ENCODE measurements at places on chromosomes 5 and 9. TPM values are rescaled to one million over a fixed set of nuclear protein-coding genes. Genes with fewer than 3 reads are reported as not detected.

The KCNIP1 gene
- polyA plus RNA-seq: not detected

The SOWAHA gene
- polyA plus RNA-seq: 0.07 TPM

The AGXT2 gene
- polyA plus RNA-seq: not detected

The ELL2 gene
- polyA plus RNA-seq: 61.3 TPM

The LCN15 gene
- polyA plus RNA-seq: not detected

The LRRC14B gene
- polyA plus RNA-seq: not detected

The PDGFRB gene
- 0.25 TPM for polyA plus RNA-seq

The DAB2IP gene
- 60.0 TPM for polyA plus RNA-seq

The PCDHB14 gene
- polyA plus RNA-seq: 0.37 TPM

The REEP2 gene
- polyA plus RNA-seq: 3.6 TPM

The OR1L4 gene
- not detected for polyA plus RNA-seq

The JAKMIP2 gene
- polyA plus RNA-seq: 0.12 TPM

The CCDC187 gene
- polyA plus RNA-seq: not detected

The GALT gene
- 25.8 TPM for polyA plus RNA-seq

The KCNN2 gene
- polyA plus RNA-seq: not detected

The SMIM32 gene
- polyA plus RNA-seq: not detected

The IFNA13 gene
- polyA plus RNA-seq: not detected

The ST6GALNAC6 gene
- 26.6 TPM for polyA plus RNA-seq

The TRIM23 gene
- 4.5 TPM for polyA plus RNA-seq

The HTR1A gene
- polyA plus RNA-seq: not detected

The ATP10B gene
- not detected for polyA plus RNA-seq

The C9 gene
- polyA plus RNA-seq: not detected

The DMRT3 gene
- polyA plus RNA-seq: not detected

The LRRC19 gene
- polyA plus RNA-seq: not detected

The PCDHGB7 gene
- polyA plus RNA-seq: 0.65 TPM

The AKNA gene
- polyA plus RNA-seq: 2.8 TPM

The ARPC5L gene
- 76.4 TPM for polyA plus RNA-seq

The RCL1 gene
- polyA plus RNA-seq: 14.4 TPM

The OBP2B gene
- polyA plus RNA-seq: 0.12 TPM

The CER1 gene
- polyA plus RNA-seq: not detected

The FAM114A2 gene
- 11.6 TPM for polyA plus RNA-seq

The HMGCR gene
- polyA plus RNA-seq: 89.7 TPM

The LRRC70 gene
- 0.12 TPM for polyA plus RNA-seq

The NSG2 gene
- not detected for polyA plus RNA-seq

The ZNF608 gene
- polyA plus RNA-seq: 4.4 TPM

The TLX3 gene
- not detected for polyA plus RNA-seq

The PCDHGA9 gene
- 0.25 TPM for polyA plus RNA-seq

Data from mammary epithelial cell (primary cell).